Ascending aorta (tissue), 2 donors: ENCODE measurements at places on chromosomes 1 and 21. TPM values are rescaled to one million over a fixed set of nuclear protein-coding genes. Genes with fewer than 3 reads are reported as not detected.
A peak's percentile ranks its signal among the peaks of the same experiment; 100 is the strongest.

DNA sequence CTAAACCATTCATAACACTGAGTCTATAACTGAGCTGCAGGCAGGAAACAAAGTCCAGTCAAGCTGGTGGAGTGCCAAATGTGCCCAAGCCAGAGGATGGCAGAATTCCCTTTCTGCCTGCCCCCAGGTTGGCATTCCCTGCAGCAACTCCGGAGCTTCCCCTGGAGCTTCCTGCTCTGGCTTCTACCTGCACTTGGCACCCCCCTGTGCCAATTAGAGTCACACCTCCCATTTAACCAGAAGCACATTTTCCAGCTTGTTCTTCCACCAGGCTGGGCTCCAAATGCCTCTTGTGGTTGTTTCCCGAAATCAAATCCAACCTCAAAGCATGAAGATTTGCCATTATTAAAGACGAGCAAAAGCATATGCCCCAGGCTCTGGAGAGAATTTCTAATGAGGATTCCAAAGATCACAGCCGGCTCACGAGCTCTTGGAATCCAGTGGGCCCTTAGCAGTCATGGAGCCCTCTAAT, 294.5 kb downstream of the RRAGC start:
- no peak overlapping the region for H3K27ac ChIP-seq
- H3K27me3 ChIP-seq = no peaks in the 10 kb centered on the region
- no peak for DNase-seq
- no peaks in the 10 kb centered on the region for H3K4me1 ChIP-seq
- H3K36me3 ChIP-seq = no peaks in the 10 kb centered on the region
- no peak overlapping the region for H3K4me3 ChIP-seq

DNA sequence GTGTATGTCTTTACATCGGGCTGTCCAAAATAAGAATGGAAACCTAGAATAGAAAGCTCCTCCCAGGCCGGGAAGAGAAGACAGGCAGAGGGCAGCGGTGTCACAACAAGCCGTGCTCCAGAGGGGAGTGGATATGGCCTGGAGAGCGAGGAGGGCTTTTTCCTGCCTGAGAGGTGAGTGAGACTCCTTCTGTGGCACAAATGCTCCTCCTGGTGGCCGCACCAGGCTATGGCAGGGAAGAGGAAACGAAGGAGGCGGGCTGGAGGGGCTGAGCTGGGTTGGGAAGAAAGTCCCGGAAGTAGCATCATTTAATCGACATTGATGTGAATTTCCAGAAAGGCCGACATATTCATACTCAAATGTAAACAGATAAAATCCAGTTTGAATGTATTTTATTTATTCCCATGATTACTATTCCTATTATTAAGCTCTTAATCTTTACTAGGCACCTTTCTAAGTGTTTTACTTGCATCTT, 54.7 kb downstream of the MEF2D start:
- no peaks in the 10 kb centered on the region for H3K4me1 ChIP-seq
- H3K4me3 ChIP-seq = no peak overlapping the region
- no peaks in the 10 kb centered on the region for H3K27me3 ChIP-seq
- H3K36me3 ChIP-seq = no peaks in the 10 kb centered on the region
- peak; percentile 88 for DNase-seq
- no peak overlapping the region for H3K27ac ChIP-seq

The KCNJ6 gene
- total RNA-seq = 0.64 TPM

The SFN gene
- 17.8 TPM for total RNA-seq

The ROR1 gene
- 115 TPM for total RNA-seq

DNA sequence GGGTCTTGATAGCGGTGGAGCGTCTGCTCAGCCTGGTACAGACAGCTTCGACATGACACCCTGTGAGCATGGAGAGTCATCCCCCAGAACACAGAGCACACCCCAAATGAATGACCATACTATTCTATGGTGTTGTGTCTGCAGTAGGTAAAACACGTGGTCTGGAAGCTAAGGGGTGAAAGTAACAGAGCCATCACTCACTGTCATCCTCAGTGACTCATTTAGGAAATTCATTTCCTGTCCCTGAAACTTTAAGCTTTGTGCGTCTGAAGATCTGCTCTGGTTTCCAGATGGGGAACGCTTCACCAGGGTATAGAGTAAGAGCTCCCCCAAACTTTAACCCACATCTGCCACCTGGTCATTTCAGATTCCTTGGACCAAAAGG, 94.8 kb upstream of the DISP3 start:
- no peaks in the 10 kb centered on the region for H3K27me3 ChIP-seq
- H3K4me3 ChIP-seq = no peak overlapping the region
- H3K4me1 ChIP-seq = no peaks in the 10 kb centered on the region
- H3K36me3 ChIP-seq = no peaks in the 10 kb centered on the region
- H3K27ac ChIP-seq = no peak overlapping the region

- no peaks in the 10 kb centered on the region for H3K27me3 ChIP-seq
- H3K4me3 ChIP-seq = no peak overlapping the region
- DNase-seq = no peak
These were observed 71.7 kb upstream of the JUN start for GRCh38 chr1:58855274-58856165.

The LSM10 gene
- 9.8 TPM for total RNA-seq

The MPZ gene
- 2.4 TPM for total RNA-seq

- DNase-seq = no peak
- no peaks in the 10 kb centered on the region for H3K27me3 ChIP-seq
- H3K36me3 ChIP-seq = no peaks in the 10 kb centered on the region
- H3K4me1 ChIP-seq = no peaks in the 10 kb centered on the region
These were observed 81.4 kb downstream of the CHRM3 start for GRCh38 chr1:239467730-239468129.

The DEPDC1 gene
- not detected for total RNA-seq

- H3K36me3 ChIP-seq = no peaks in the 10 kb centered on the region
- H3K4me1 ChIP-seq = no peaks in the 10 kb centered on the region
- no peak overlapping the region for H3K27ac ChIP-seq
- no peak for DNase-seq
These were observed 133.2 kb upstream of the KCNJ15 start for GRCh38 chr21:38123626-38124025.

DNA sequence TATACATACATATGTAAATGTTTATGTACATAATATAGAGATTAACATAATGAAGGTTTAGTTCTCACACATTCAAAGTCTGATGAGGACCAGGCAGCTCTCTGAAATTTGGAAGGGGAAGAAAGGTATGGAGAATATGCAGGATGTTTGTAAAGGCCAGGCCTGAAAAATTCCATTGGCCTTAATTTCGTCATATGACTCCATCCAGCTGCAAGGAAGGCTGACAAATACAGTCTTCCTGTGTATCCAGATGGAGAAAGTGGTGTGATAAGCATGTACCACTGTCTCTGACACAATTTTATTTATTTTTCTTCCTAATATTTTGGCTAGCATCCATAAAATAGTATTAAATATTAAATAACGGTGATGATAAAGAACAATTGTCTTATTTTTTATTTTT, 6.3 kb upstream of the SGIP1 start:
- no peaks in the 10 kb centered on the region for H3K27me3 ChIP-seq
- H3K4me3 ChIP-seq = no peak overlapping the region
- H3K36me3 ChIP-seq = no peaks in the 10 kb centered on the region
- no peak overlapping the region for H3K27ac ChIP-seq

DNA sequence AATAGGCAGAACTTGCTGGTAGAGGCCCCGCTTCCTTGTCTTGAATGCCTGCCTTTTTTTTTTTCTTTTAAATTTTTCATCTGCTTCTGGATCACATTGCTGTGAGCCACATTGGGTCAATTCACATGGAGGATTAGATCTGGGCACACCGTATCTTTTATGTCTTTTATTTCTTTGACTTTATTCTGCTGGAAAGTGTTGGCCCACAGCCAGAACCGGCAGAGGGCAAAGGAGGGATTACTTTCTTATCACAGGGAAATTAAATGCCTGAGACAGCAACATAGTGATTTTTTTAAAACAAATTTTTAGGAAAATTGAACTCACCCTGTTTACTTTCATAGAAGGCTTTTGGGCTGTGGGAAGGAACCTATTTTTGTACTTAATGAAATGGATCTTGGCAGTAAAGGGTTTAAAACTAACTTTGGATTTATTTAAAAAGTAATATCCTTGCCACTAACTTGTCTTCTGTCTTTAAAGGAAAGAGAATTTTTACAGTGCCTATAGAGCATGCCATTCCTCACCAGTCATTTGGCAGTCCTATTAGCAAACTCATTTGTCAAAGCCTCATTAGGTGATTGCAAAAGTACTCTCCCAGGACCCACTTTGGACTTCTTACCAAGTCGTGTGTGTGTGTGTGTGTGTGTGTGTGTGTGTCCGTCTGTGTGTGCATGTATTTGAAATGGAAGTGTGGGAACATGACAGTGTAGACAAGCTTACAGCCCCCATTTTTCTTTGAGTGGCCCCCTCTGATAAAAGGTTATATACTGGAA, 68.4 kb downstream of the ST6GALNAC3 start:
- no peak overlapping the region for H3K27ac ChIP-seq
- H3K36me3 ChIP-seq = no peaks in the 10 kb centered on the region
- H3K4me3 ChIP-seq = no peak overlapping the region
- DNase-seq = no peak
- no peaks in the 10 kb centered on the region for H3K27me3 ChIP-seq
- no peaks in the 10 kb centered on the region for H3K4me1 ChIP-seq
